Glomerular endothelial cell (primary cell): ENCODE measurements at places on chromosomes 5 and 9. TPM values are rescaled to one million over a fixed set of nuclear protein-coding genes. Genes with fewer than 3 reads are reported as not detected.

- DNase-seq = no peak
Measured at GRCh38 chr5:143130613-143131305, 272.7 kb downstream of the NR3C1 start.

- DNase-seq = no peak
Measured at GRCh38 chr9:87861332-87861731, 21.3 kb upstream of the SPATA31E1 start.

- no peak for DNase-seq
Measured at GRCh38 chr9:135610290-135611141, 28.8 kb downstream of the GLT6D1 start.

DNA sequence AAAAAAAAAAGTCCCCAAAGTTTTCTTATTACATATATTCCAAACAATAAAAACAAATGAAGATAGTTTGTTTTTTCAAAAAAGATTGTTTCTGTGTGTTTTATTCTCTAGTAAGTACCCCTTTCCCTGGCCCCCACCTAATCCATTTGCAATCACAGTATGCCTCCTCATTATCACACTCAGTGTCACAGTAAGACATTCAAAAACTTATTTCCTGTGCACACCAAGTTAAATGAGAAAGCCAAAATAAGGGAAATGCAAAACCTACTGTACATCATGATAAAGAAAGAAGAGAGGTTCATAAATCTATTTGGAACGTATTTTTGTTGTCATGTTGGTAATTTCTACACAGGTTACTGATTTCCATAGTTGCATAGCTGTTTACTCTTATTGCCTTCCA is 62.3 kb downstream of the ST8SIA4 start:
- no peak for DNase-seq

DNA sequence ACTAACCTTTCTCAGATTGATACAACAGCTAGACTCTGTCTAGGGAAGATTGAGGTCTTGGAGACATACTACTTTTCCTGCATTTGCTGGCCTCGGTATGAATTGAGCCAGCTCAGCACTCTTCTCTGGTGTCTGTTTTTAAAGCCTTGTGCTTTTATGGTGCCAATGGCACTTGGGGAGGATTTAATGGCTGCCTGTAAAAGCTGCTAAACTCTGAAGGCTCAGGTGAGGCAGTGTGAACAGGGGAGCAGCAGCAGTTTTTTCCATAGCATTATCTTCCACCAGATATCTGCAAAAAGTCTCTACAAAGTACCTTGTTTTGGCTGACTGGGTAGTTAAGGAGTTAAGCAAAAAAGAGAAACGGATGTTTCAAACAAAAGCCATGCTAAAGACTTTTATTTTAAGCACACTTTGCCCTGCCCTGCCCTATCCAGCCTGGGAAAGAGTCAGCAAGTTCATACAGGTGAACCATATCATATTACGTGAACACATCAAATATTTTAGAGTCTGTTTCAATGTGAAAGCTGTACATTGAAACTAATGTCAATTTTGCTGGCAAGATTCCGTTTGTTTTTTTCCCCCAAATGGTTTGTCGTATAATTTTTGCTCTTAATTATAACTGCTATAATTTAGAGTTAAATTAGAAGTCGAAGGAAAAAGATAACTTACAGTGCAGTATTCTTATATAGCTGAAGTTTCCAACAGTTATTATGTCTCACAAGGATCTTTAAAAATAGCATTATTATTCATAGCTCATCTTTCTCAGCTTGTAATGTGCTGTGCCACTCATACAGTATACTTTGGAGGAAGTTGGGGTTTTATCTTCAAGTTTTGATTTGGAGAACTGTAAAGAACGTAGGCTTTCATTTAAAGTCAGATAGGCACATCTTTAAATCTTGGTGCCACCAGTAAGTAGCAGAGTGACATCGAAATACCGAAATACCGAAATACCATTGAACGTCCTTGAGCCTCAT is 424.1 kb upstream of the CD180 start:
- no peak for DNase-seq

- no peak for DNase-seq
Measured at GRCh38 chr5:118220556-118221195, 767.7 kb downstream of the DTWD2 start.

DNA sequence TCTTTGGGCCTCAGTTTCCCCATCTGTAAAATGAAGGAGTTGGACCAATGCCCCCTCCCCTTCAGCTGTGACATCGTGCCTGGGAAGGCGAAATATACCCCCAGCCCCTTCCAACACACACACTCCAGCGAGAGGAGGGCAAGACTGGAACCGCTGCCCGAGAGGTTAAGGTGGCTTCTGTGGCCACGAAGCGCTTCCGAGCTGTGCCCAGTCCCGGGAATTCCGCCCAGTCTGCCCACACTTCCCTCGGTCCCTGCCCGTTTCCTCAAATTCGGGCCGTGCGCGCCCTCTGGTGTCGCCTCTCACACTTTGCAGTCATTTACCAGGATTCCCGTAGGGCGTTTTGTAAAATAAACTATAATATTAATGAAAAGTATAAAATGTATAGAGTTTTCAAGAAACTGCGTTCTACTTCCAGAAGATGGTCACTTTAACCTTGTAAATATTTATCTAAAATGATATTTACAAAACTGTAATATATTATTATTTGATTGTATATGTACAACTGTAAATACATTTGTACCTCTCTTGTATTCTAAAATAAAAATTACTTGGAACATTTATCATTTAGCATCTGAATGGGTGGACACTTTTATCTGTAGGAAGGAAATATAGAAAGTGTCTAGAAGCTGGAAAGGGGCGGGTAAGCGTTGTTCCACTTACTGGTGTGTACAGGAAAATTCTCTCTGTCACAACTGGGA is 11.0 kb upstream of the EXOSC2 start:
- DNase-seq = no peak

- DNase-seq = no peak
Measured at GRCh38 chr9:109107402-109108240, 12.1 kb downstream of the TMEM245 start.

- no peak for DNase-seq
Measured at GRCh38 chr5:131952301-131952857, 6.9 kb upstream of the MEIKIN start.

DNA sequence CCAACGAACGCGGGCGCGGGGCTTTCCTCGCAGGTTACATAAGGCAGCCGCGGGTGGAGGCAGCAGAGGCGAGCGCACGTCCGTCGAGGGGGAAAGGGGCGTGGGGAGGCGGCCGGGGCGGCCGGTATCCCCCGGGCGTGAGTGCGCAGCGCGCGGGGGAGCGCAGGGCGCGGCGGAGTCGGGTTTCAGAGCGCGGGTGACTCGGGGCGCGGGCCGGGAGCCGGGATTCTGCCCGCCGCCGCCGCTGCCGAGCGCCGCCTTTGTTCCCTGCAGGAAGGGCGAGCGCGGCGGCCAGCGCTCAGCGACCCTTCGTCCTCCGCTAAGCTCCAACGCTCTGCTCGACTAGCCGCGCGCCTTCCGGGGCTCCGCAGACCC is at the start of gene COL15A1:
TSS of gene COL15A1 (plus strand) at position 226 of the 375 bp plus-strand sequence. CDS start 155 bp downstream, outside the sequence.
- DNase-seq = no peak

The NTNG2 gene
- total RNA-seq = 0.58 and 0.63 TPM in 2 replicates

GRCh38 chr5:174552428-174552827 is 172.0 kb upstream of the MSX2 start:
- no peak for DNase-seq

- no peak for DNase-seq
Measured at GRCh38 chr9:9783711-9784110, 829.1 kb downstream of the PTPRD start.

DNA sequence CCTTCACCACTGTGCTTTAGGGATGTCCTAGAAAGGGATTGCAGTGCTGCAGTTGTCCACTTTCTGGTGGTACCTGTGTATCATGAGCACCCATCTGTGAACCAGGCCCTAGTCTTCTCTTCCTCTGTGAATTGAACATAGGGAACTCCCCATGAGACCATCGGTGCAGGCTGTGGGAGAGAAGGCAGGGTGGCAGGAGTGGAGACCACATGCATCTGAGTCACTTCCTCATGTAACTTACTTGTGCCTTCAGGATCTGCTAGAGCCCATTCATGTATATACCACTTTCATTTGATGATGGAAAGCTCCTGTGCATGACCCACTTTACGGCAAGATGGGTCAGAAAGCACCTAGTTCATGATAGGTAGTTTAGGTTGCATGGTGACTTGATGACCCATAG is 478.1 kb upstream of the CDH9 start:
- no peak for DNase-seq

The SPATA31D1 gene
- not detected in 2 replicates for total RNA-seq
